ENCODE measurements at places on chromosomes 3 and 15. TPM values are rescaled to one million over a fixed set of nuclear protein-coding genes. Genes with fewer than 3 reads are reported as not detected.

Gene PARP3
- total RNA-seq = 28.0 TPM

DNA sequence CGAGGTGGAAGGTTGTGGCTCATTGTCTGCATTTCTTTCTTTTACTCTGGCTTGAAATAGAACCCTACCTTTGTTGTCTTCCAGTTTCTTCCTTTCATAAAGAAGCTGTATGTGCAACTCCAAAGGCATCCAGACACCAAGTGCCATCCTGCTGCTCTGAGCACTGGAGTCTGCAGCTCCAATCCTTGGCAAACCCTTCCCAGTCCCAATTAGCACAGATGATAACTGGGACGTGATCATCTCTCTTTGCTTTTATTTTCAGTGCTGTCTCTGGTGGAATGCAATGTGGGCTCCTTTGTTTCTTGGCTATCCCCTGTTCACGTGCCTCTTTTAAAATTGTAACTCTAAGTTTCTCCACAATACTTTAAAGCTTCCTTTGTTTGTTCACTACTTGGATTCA is 140.9 kb downstream of the AQP9 start:
- DNase-seq = no peak

Gene COL6A5
- not detected for total RNA-seq

GRCh38 chr3:8095724-8096123 is 405.9 kb upstream of the LMCD1 start:
- DNase-seq = no peak

- no peak for DNase-seq
These were observed 176.9 kb upstream of the ANKRD28 start for GRCh38 chr3:15974647-15975046.

DNA sequence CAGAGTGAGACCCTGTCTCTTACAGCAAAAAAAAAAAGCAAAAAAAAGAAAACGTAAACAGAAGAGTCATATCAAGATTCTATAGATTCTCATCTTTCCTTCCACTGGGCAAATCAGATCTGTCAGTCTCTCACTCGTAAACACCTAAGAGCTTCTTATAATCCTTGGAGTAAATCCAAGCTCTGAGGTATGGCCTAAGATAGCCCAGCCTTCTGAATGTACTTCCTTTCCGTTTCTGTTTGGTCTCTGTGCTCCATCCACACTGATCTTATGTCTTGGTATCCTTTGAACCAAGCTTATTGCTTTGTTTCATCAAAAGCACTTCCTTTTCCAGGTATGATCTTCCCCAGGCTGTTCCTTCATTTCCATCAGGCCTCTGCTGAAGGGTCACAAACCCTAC is 137.8 kb downstream of the CADPS start:
- DNase-seq = no peak

DNA sequence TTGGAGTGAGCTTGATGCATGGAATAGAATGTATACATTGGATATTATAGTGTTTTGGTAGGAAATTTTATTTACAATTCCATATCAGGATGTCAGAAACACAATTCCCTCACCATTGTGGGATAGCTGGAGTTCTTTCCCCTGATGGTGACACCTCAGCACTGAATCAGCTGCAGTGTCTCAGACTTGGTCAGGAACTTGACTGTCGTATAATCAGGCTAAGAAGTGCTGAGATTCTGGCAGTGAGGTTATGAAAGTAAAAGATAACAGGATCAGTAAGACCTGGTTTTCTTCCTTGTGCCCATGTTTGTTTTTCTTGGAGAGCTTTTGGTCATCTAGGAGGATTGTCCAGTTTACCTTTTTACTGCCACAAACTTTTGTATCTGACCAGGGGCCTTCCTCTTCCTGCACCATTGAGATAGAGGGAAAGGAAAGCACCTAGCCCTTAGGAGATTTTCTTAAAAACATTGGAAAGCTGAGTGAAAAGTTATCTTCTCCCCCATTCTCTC is 27.3 kb upstream of the ST3GAL6 start:
- no peak for DNase-seq

GRCh38 chr15:57298204-57298603 is 78.1 kb upstream of the CGNL1 start:
- DNase-seq = no peak

- DNase-seq = no peak
These were observed 6.8 kb upstream of the MFSD1 start for GRCh38 chr3:158794936-158795518.

DNA sequence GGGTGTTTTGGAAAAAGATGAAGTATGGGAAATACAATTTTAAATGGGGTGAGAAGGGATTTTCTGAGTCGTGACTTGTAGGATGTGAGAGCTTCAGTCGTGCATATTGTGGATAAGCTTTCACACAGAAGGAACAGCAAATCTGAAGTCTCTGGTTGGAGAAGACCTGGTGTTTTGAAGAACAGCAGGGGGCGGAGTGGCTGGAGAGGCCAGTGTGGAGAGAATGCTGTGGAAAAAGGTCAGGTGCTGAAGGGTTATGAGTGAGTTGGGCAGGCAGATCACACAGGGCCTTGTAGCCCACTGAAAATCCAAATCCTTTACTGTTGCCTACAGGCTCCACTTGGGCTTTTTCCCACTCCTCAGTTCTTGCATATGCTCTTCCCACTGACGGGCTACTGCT is 14.1 kb upstream of the SCAANT1 start:
- DNase-seq = no peak

DNA sequence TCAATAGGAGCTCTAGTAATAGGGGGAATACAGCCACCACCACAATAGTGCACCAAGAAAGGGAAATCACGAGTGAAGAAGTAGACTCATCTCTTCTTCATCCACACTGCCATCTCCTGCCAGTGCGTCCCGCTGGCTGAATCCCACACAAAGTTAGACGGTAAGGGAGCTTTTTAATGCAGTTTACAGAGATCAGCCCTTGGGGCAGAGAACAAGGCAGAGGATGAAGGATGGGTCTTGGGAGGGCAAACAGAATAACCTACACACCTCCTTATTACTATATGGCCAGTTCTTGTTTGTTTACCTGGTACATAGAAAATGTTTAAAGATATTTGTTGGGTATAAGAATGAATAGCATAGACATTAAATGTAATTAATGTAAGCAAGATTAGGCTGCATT is 11.0 kb upstream of the DPH6 start:
- no peak for DNase-seq

- DNase-seq = peak; percentile 82
These were observed 33.5 kb upstream of the PTPN23 start for GRCh38 chr3:47347217-47347801.

GRCh38 chr15:62584301-62585235 is 419.5 kb upstream of the C2CD4B start:
- no peak for DNase-seq

Gene SEMA6D
- not detected for total RNA-seq

Gene ALDH1L1
- total RNA-seq = 0.46 TPM

Gene CP
- total RNA-seq = 1.2 TPM

Gene ZPLD1
- not detected for total RNA-seq

- DNase-seq = peak; percentile 23
These were observed 58.8 kb downstream of the CLASP2 start for GRCh38 chr3:33658991-33659848.

DNA sequence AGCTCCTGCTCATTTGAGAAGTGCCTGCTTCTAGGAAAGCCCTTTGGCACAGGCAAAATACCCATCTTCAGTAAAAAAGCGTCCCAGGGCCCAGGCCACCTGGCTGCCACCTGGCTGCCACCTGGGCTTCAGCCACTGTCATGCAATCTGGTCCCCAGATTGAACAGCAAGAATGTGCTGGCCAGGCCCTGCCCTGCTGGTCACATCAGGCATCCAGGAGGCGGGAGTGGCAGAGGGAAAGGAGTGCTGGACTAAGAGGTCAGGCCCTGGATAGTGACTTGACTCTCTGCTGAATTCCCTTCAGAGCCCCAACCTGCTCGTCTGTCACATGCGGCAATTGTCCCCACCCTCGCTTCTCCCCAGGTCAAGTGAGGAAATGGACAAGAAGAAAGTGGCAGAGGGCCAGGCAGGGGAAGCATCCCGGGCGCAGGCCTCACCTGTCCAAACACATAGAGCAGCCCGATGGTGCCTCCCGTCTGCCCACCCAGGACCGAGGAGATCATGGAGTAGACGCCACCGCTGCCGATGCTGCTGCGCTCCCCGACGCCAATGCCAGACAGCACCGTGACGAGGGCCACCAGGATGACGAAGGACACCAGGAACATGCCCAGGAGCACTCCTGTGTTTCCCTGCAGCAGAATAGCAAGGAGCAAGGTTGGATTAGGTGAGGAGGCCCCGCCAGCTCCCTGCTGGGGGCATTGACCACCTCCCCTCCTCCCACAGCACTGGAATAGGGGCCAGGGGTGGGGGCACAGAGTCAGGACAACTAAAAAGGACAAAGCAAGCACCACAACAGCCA is 25.5 kb downstream of the SLC12A8 start:
- no peak for DNase-seq

DNA sequence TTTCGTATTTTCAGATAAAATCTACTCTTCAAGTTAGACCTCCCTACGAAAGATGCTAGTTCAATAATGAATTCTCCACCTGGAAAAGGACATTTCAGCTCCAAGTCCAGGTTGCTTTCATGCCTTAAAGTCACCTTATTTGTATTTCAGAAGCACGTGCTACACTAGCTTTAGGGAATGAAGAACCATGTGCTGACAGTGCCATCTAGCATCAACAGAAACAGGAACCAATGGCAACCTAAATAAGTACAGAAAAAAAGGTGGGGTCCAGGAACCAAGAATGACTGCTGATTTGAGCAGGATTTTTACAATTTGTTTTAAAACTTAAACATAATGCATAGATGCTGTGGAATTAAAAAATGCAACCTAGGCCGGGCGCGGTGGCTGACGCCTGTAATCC is 77.6 kb upstream of the SNRPN start:
- no peak for DNase-seq

DNA sequence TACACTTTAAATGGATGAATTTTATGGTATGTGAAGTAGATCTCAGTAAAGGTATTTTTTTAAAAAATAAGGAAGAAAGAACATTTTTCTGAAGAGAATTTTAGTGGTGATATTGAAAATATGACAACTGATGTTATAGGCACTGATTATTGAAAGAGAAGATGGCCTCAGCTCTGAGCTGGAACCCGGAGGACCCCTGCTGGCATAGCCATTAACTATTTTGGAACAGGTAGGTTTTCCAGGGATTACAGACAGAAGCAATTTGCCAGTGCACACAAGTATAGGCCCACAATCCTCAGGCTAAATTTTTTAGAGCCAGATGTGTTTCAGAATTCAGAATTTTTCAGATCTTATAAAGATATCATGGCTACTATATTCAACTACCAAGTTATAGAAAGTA is 315.9 kb upstream of the GPR149 start:
- no peak for DNase-seq

DNA sequence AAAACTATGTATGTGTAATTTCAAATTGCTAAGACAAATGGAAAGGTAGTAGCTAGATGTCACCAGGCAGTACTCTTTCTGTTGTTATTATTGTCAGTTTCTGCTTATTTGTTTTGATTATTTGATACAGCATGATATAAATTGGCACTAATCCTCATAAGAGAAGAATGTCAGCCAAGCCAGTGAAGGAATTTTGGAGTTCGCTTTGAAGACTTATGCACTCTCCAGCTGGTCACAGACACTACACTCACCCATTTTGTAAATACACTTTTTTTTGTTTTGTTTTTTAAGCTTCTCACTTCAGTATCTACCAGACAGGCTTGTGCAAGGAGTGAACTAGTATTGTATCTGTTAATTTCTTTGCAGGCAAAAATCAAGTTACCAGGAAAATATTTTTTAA is 180.2 kb upstream of the TTC14 start:
- DNase-seq = no peak

GRCh38 chr3:159953325-159954085 is 35.1 kb upstream of the IL12A start:
- DNase-seq = no peak

Gene MEX3B
- 0.90 TPM for total RNA-seq

DNA sequence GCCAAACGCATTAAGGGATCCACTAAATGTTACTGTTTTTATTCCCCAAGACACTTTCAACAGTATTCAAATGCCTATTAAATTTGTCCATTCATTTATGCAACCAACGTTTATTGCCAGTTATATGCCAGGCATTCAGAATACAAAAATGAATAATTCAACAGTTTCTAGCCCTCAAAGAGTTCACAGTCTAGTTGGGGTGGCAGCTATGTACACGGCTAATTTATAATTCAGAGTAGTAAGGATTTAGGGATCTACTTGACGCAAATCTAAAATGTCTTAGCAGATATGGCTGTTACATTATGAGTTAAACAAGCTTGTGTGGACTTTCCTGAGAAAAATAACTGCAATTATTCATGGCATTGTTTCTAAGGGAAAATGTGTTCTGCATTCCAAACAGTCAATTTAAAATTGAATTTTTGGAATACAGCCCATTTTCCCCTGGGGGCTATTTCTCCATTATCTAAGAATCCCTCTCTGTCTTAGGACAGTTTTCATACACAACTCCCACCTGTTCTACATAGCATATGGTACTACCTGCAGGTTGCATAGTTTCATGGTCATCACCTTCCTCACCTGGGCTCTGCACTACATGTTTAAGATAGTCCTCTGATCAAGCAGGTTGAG is 11.5 kb upstream of the MSL2 start:
- DNase-seq = no peak

Gene GPR87
- not detected for total RNA-seq

GRCh38 chr3:155012584-155012983 is 67.5 kb upstream of the MME start:
- DNase-seq = no peak
